ENCODE measurements at places on chromosomes 11 and 22.

DNA sequence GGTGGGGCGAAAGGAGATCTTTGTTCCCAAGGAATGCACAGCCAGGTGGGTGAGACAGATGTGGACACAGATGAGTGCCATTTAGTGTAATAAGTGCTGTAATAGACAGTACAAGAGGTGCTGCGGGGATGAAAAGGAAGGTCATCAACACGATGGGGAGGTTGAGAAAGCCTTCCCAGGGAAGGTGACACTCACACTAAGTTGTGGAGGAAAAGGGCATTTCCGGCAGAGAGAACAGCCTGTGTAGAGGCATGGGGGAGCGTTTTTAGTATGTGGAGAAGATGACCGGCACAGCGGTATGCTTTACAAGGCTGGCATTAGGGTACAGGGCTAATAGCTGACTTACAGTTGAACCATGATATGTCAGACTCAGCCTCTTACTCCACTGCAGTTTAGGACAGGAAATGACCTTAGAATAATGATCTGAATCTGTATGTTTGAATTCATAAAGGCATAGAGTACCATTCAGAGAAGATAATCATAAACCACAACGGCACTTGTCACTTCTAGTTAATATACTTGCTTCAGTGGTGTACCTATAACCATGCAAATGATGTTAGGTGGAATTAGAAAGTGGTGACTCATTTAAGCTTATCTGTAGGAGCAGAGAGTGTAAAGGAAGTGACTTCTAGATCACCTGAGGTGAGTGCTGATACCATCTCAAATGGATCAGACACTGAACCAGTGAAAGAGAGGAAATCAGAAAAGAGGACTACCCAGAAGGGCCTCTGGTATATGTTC, 60.6 kb downstream of the FAM83F start:
- no peak for DNase-seq

GRCh38 chr22:43152003-43152356, 621 bp downstream of the TSPO start:
- DNase-seq: peak; percentile 23

- peak; percentile 81 for DNase-seq
These were observed 12.8 kb downstream of the MACROD1 start for GRCh38 chr11:64152841-64153691.

GRCh38 chr11:26944866-26945664, 48.8 kb upstream of the FIBIN start:
- no peak for DNase-seq

DNA sequence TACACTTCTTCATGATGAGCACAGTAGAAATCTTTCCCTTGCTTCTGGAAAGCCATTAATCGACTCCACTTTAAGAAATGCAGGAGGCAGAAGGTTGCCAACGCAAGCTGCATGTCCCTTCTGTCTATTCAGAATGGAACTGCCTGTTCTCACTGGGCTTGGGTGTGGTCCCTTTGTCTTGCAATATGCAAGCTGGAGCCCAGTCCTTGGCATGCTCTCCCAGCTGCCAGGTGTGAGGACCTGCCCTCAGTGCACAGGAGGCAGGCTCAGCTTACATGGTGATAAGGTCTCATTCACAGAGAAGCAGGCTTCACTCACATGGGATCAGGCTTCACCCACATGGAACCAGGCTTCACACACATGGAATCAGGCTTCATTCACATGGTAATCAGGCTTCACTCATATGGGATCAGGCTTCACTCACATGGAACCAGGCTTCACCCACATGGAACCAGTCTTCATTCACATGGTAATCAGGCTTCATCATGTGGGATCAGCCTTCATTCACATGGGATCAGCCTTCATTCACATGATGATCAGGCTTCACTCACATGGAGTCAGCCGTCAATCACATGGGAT, 59.2 kb upstream of the USP47 start:
- no peak for DNase-seq

DNA sequence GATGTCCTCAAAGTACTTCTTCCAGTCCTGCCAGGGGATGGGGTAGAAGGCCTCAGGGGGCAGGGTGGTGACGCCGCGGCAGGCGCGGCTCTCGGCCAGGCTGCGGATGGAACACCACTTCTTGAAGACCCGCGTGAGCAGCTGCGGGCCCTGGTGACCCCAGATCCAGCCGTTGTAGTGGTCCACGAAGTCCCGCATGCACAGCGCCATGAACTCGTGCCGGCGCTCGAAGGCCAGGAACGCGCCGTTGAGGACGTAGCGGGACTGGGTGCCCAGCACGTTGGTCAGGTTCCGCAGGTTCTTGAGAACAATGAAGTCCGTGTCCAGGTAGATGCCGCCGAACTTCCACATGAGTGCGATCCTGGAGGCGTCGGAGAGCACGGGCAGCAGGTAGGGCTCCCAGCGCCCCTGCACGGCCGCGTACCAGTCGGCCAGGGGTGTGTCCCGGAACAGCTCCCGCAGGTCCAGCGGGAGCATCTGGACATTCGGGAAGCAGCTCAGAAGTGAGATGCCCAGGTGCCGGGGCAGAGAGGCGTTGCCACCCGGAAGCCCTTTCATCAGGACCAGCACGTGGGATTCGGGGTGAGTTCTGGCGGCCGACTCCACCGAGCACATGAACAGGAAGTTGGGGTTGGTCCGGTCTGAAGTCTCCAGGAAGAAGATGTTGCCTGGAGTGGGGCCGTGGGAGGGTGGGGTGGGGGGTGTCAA, 27.5 kb downstream of the A4GALT start:
- DNase-seq: no peak

DNA sequence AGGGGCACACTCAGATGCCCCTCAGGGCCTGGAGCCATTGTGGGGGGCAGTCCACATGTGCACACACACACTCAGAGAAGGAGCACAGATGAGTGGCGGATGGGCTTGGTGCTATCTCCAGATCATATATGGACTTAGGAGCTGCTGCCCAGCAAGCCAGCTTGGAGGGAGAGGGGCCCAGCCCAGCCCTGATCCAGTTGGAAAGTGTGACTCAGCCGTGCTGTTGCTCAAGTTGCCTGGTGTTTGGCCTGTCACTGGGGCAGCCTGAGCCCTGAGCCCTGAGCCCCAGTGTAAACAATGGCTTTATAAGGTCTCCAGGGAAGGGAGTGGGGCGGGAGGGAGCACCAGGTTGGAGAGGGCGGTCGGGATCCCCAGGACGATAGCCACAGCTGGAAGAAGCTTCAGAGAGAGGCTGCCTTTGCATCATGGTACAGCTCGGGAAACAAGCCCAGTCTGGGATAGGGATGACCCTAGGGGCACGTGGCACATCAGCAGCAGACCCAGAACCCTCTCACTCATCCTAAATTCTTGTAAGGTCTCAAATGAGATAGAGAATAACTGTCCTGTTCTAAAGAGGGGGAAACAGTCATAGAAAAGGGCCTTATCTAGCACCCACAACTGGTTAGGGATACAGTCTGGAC, 4.8 kb downstream of the SELENOM start:
- no peak for DNase-seq

DNA sequence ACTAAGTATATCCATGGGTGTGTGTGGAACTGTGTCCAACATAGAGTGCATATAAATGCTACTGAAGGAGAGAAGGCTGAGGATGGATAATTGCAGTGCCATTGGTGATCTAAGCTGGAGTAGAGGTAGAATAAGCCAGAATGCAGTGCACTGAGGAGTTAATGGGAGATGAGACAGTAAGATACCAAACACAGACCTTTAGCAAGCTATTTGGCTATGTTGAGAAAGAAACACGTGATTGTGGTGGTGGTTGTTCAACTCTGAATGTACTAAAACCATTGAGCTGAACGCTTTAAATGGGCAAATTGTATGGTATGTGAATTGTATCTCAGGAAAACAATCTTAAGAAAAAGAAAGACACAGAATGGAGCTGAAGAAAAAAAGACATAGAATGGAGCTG, 22.8 kb downstream of the JAML start:
- DNase-seq: no peak

Measured in activated naive CD8-positive, alpha-beta T cell treated with anti-CD3 and anti-CD28 coated beads, Interleukin-2, amount 50 U/mL, for 24 hours (primary cell).